Calu3 (cell line): ENCODE measurements at places on chromosomes 5 and 9.

DNA sequence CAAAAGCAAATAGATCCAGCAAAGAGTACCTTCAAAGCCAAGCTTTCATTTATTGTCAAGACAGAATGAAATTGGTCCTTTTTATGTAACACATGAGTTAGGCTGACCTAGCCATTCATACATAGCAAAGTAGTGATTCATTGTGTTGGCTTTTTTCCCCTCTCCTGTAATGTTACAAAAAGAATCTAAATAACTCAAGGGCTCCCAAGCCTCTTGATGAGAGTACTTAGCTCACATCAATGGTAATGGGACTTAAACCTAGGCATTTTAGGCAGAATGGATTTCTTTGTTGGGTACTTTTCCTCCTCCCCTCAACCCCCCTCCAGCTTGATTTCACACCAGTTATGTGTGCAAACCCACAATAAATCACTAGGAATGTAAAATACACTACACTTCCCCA is 123.7 kb downstream of the EBF1 start:
- DNase-seq = no peak

- no peak for DNase-seq
These were observed 41.9 kb downstream of the VCAN start for GRCh38 chr5:83513491-83513890.

GRCh38 chr5:109836280-109836679 is 146.6 kb downstream of the MAN2A1 start:
- no peak for DNase-seq

DNA sequence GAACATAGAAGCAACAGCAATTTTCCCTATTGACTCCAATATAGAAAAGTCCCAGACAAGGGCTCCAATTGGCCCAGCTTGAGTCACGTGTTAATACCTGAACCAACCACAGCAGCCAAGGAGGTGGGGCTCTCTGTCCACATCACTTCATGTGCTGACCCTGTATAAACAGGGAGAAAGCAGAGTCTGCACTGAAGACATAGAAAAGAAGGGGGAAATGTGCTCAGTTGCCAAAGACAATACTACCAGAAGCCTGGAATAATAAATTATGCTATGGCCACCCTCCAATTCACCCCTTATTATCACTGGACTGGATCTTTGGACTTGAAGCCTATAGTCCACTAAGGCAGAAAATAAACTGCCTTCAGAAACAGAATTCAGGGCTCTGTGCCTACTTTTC is 275.4 kb downstream of the EPB41L4A start:
- no peak for DNase-seq

GRCh38 chr5:5370059-5370774 is 52.3 kb upstream of the ICE1 start:
- no peak for DNase-seq

DNA sequence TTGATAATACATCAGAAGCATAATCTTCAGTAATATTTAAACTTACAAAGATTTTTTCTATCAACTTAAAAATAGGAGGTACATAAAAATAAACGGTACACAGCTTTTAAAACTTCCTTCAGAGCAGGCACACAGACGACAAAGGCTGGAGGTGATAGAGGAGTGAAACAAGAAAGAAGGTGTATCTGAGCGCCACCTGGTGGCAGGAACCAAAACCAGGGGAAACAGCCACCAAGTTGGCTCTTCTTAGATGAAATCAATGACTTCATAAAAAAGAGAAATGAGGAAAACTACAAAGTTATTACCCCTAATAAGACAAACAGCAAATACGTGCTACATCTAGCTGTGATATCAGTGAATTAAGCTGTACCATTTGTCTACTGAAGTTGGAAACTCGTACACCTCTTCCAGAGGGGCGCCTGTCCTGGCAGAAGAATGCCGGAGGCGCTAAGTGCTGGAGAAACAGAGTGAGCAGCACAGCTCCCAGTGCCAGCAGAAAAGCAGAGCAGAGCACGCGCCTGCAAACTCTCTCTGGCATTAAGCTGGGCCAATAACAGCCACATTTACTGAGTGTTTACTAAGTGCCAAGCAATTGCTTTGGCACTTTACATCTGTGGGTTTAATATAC is 85.9 kb downstream of the SETX start:
- DNase-seq = peak; percentile 46

- no peak for DNase-seq
These were observed 15.2 kb upstream of the OSMR start for GRCh38 chr5:38830521-38831051.

- no peak for DNase-seq
These were observed 24.5 kb upstream of the IDNK start for GRCh38 chr9:83598487-83598886.

DNA sequence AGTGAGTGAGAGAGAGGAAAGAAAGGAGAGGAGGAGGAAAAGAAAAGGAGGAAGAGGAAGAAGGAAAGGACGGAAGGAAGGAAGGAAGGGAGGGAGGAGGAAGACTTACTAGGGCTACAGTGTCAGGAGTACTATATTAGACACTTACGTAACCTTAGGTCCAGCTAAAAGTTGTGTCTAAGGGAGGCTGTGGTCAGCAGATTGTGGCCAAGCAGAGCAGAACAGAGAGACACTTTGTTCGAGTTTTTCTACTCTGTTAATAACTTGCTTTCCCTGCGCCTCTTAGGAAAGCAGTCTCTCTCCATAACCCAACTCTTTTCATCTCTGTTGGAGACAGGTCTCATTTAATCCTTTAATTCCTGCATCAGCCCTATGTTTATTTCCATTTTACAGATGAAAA is 138.9 kb downstream of the KCNN2 start:
- DNase-seq = no peak

- DNase-seq = no peak
These were observed 142.1 kb upstream of the ADAMTSL1 start for GRCh38 chr9:18331808-18332209.

DNA sequence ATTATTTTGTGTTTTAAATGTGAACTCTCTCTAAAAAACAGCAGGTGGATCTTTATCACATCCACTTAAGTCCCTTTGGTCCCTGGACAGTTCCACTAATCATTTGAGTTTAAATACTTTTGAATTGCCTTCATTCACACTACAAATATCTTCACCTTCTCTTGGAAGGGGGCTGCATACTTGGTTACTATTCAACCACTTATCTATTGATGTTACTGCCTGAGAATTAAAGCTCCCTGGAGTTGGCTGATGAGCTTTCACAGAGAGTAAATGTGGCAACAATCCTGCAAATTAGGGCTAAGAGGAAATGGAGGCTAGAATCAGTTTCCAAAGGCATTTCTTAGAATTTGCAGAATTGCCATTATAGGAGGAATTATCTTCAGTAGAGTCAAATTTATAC is 180.4 kb downstream of the ST8SIA4 start:
- no peak for DNase-seq

- no peak for DNase-seq
These were observed 25.3 kb downstream of the AP3B1 start for GRCh38 chr5:78269088-78269703.

GRCh38 chr5:52603778-52604554 is 183.8 kb upstream of the ITGA1 start:
- DNase-seq = no peak

DNA sequence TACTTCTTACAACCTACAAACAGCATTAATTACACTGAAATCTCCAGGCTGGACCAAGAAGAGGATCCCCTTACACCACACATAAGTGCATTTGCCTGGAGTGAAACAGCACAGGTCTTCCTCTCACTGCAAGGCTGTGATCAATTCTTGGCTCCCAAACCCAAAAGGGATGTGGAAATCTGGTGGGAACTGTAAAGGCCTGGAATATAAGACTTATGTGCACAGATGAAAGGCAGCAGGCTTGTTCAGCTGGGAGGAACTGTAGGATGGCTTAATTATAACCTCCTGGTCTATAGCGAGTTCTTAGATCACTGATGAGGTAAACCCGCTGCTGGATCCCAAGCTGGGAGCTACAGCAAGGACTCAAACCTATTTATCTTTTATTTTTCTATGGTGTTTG is 182.9 kb upstream of the TNC start:
- DNase-seq = no peak

- DNase-seq = no peak
These were observed 677.0 kb upstream of the KLF4 start for GRCh38 chr9:108166519-108166918.

GRCh38 chr5:147573211-147573610 is 63.3 kb upstream of the DPYSL3 start:
- DNase-seq = no peak

DNA sequence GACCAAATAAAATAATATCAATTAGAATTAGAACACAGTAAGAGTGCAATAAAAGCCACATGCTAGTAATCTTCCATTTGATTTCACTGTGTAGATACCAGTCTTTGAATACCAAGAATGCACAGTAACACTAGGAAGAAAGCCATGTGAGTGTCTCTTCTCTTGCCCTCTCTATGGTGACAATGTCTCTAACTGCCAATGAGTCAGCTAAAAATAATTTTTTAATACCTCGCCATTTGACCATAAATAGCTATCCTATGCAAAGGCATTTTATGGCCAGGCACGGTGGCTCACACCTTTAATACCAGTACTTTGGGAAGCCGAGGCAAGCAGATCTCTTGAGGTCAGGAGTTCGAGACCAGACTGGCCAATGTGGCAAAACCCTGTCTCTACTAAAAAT is 30.6 kb downstream of the EDIL3 start:
- DNase-seq = no peak

GRCh38 chr9:98958271-98958984 is 14.7 kb downstream of the COL15A1 start:
- no peak for DNase-seq

GRCh38 chr5:149268928-149269557 is 2.6 kb upstream of the AFAP1L1 start:
- DNase-seq = peak; percentile 18

DNA sequence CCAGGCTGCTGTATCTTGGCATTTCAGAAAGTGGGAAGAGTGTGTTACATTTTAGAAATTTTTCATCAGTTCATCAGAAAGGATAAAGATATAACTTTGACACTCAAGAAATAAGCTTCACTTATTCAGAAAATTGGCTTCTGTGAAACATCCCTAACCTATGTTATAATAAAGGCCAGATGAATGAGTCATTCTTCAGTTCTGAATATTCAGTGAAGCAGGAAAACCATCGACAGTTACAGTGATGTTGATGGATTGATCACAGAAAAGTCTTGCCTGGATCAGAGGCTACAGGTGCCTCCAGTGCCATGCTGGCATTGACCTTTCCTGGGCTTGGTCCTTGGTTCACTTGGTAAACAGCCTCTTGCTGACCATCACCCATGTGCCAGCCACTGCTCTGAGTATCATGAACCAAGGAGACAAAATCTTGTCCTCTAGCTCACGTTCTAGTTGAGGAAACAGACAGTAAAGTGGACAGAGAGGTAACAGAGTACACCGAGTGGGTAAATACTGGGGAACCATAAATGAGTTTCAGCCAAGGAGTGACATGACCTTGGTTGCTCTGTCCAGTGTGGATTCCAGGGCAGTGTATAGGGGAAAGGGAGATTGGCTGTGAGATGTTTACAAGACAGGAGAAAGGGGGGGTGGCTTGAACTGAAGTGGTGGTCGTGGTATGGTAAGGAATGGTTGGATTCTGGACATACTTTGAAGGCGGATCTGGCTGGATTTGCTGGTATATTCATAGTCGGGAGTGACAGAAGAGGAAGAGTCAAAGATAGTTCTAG is 98.6 kb downstream of the AMBP start:
- no peak for DNase-seq

DNA sequence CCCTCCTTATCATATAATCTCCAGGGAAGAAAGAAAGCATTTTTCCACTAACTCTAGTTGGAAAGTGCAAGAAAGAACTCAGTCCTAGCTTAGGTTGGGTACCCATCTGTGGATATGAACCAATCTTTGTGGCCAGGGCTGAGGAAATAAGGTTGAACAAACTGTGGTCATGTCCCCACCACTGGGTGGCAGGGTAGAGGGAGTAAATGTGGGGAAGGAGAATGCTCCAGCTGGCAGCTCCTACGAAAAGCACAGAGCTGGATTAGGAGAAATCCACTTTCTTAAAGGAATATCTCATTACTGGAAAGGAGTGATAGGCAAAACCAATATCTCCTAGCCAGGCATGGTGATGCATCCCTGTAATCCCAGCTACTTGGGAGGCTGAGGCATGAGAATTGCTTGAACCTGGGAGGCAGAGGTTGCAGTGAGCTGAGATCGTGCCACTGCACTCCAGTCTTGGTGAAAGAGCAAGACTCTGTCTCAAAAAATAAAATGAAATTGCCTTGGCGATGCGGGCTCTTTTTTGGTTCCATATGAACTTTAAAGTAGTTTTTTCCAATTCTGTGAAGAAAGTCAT is 175.1 kb downstream of the CCDC192 start:
- peak; percentile 88 for DNase-seq

DNA sequence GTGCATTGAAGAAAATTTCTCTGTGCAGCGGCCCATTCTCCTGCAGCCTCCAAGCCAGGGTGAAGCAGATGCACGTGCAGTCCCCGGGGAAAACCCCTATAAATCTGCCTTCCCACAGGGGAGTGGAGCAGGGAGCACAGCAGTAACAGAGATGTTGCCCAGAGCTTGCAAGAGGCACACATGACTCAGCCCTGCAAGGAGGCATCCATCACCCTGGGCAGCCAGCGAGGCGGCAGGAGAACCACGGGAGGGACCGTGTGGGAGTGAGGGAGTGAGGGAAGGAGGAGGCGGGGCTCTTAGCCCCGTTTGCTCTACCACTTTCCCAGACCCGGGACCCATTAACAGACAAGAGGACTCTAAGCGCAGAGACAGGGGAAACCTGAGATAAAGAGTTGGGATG is 96.2 kb upstream of the ARAP3 start:
- DNase-seq = peak; percentile 14

DNA sequence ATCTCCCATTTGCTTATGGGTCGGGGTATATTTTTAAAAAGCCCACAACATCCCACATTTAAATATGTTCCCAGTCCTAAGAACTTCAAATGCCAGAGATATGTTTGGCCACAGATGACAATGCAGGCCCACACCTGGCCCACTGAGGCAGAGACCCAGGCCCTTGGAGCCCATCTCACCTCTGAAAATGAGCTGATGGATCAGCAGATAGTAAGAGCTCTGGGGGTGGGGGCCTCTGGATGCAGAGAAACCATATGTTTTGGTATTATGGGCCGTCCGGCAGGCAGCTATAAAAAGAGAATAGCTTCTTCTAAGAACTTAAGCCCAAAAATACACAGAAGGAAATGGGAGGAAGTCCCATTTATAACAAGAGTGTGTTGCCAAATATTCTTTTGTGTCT is 256.0 kb downstream of the GRIA1 start:
- DNase-seq = no peak

GRCh38 chr5:31106691-31107090 is 86.8 kb upstream of the CDH6 start:
- DNase-seq = no peak

- DNase-seq = no peak
These were observed 61.1 kb downstream of the OXCT1 start for GRCh38 chr5:41809128-41809527.

- no peak for DNase-seq
These were observed 100.3 kb downstream of the PCSK1 start for GRCh38 chr5:96332535-96333366.
